ENCODE measurements at places on chromosomes 6 and 20.

DNA sequence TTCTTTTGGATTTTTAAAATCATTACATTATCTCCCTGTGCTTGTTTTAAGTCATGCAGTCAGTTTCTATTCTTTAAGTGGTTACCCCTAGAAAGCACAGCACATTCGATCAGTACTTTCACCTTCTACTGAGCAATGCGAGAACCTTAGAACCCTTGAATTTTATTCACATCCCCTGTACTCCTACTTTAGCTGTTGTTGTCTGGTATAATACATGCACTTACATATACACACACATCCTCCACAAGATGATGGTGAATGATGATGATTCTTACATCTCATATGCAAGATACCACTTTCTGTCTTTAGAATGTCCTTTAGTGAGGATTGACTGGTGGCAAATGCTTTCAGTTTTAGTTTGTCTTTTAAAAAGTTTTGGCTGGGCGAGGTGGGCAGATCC is 5.7 kb downstream of the CDC40 start:
- DNase-seq = no peak

- DNase-seq = no peak
Measured at GRCh38 chr20:9348747-9349146, 165.6 kb upstream of the LAMP5 start.

DNA sequence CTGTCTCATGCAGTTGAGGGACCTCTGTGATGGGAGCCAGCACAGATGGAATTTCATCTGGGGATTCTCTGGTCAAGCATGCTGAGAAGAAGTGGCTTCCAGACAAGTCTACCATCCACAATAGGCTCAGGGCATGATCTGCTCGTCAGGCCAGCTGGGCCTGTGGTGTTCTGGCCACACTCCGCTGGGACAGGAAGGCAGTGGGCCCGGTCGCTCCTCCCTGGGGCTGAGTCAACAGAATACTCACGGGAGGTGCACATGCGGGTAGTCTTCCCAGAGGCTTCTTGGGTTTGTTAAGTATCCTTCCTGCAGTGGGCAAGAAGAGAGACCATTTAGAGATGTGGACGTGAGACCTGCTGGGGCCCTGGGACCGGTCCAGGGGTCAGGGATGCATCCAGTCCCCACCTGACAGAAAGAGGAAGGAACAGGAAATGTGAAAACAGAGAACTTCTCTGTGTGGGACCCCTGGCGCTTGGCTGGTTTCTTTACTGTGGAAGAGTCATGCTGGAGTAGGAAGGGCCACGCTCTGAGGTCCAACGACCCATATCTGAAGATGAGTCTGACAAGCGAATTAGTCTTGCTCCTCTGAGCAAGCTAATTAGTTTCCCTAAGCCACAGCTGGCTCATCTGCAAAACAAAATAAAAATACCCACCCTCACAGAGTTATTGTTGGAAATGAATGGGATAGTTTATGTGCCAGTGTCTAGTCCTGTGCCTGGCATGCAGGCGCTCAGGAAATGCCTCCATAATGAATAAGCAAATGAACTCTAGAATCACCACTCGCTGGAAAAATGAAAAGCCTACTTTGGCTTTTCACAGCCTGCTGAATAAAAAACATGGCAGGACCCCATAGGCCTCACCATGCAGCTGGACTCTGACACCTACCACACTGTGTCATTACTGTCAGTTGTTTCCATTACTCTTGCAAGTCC is 67.3 kb downstream of the TRAM2 start:
- no peak for DNase-seq

GRCh38 chr6:91606148-91606901 is 1019.5 kb upstream of the MAP3K7 start:
- DNase-seq = no peak

DNA sequence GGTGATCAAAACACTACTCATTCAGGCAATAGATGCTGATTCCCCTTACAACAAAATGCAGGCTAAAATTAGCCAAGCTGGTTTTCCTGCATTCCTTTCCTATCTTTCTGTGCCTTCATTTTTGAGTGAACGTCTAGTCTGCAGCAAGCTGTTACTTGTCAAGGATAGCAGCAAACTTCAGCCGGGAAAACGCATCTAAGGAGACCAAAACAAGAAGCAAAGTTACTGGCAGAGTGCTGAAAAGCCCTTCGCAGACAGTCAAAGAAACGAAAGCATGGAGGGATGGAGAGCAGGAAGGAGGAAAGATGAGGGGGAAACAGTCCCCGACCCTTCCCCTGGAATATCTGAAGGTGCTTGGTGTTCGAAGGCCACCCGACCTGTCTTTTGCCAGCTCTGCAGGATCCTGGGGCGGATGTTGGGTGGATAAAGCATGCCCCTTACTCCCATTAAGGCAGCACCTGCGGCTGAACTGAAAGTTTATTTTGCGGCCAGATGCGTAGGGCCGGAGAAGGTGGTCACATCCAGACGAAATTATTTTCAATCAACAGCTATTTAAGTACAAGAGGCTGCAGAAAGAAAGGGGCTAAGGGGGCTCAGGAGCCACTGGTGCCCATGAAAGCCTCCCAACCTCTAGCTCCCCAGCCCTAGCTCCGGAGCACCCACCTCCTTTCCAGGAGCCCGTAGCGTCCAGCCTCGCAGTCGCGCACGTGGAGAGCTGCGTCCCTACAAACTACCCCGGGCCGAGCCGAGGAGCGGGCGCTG is 538 bp downstream of the FERMT1 start:
- no peak for DNase-seq

DNA sequence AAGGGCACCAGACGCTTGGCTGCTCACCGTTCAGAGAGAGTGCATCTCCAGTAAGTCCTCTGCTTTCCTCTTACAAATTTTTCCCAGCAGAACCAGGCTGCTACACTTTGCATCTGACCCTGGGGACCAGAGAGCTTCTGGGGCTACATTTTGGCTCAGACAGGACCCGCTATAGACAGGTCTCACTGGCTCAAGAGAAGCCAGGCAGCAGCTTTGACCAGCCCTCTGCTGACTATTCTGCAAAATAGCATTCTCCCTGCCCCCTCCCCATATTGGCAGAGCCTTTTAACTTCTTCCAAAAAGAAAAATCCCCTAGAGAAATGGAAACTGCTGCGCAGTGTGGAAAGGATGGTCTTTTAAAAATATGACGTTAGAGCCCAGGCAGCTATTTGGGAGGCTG is 37.2 kb downstream of the CPXM1 start:
- DNase-seq = no peak

GRCh38 chr6:44116641-44117382 is 10.4 kb downstream of the MRPL14 start:
- DNase-seq = no peak

DNA sequence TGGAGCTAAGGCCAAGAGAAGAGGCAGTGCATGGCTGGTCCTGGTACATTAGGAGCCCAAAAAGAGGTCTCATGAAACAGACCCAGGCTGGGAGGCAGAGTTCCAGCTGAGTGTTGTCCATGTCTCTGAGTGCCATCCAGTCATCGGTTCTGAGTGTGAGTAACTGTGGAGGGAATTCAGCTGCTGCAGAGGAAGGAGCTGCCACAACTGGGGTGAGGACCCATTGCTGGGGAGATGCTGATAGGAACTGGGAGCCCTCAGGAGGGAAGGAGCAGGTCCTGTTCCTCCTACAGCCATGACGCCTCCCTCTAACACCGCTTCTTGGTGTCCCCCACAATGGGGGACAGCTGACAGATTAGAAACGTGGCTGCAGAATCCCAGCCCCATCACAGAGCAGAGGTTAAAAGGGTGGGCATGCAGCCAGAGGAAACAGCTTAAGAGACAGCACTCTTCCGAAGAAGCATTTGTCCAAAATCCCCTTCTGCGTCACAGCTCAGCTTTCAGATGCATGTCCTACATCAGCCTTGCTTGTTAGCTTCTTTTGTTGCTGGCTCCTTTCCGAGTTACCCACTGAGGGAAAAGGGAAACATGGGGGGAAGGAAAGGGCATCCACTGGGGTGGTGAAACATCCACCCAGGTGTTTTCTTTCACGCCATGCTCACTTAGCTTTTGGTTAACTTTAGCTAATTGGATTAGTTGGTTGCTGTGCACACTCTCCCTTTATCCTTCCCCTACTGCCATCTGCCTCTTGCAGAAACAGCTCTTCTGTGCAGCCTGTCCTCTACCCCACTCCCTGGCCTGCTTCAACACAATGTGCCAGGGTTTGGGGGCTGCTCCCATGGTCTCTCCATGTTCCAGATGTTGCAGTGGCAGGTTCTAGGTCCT is 239.2 kb downstream of the SYNDIG1 start:
- no peak for DNase-seq

- DNase-seq = no peak
Measured at GRCh38 chr6:136624347-136624746, 74.1 kb upstream of the MAP7 start.

DNA sequence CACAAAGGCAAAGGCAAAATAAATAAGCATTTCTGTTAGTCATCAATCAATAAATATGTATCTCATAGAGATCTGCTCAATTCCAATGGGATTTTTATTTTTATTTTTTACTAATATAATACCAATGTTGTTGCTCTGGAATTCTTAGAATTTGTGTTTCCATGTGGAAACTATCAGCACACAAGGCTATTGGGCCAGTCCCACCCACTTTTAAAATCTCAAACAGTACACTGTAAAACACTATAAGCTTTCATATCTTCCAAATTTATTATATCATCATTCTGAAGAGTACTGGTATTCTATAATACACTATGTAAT is 563.8 kb upstream of the MARCKS start:
- DNase-seq = no peak

GRCh38 chr6:90183587-90184333 is 112.9 kb downstream of the BACH2 start:
- no peak for DNase-seq

GRCh38 chr20:34528921-34529297 is 12.7 kb downstream of the DYNLRB1 start:
- DNase-seq = no peak

DNA sequence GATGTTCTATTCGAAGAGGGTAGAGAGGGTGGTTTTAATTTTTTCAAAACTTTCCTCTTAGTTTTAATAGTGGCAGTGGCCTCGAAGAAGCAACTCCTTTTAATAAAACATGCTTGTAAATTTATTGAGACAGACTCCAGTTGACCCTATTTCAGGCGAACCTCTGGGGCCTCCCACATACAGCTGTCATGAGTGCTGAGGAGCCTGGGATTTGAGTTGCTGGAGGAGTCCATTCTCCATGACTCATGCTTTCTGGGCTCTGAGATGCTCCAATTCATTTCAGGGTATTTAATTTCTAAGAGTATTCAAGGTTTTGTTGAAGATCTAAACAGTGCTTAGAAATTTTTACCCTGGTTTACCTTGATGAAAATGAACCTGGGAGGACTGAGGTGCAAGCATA is 580.4 kb downstream of the CBLN4 start:
- DNase-seq = no peak

- no peak for DNase-seq
Measured at GRCh38 chr6:36593569-36594028, 563 bp upstream of the SRSF3 start.

DNA sequence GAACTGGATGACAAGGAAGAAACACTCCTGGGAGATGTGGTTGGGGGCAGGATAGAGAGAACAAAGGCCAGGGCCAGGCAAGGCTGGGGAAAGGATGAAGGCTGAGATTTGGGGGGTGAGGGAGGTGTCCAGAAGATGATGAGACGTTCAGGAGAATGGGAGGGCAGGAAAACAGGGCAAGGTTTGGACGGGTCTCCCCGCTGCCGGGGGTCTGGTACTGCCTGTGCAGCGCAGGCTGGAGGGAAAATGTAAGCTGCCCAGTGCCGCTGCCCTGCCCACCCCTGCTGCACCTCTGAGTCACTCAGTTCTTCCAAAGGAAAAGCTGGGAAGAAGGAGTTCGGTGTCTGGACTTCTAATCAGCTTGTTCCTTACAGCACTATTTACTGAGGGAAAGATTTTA is 130.9 kb downstream of the DTNBP1 start:
- no peak for DNase-seq
